ENCODE measurements at places on chromosomes 11 and 22. TPM values are rescaled to one million over a fixed set of nuclear protein-coding genes. Genes with fewer than 3 reads are reported as not detected.
A peak's percentile ranks its signal among the peaks of the same experiment; 100 is the strongest.

DNA sequence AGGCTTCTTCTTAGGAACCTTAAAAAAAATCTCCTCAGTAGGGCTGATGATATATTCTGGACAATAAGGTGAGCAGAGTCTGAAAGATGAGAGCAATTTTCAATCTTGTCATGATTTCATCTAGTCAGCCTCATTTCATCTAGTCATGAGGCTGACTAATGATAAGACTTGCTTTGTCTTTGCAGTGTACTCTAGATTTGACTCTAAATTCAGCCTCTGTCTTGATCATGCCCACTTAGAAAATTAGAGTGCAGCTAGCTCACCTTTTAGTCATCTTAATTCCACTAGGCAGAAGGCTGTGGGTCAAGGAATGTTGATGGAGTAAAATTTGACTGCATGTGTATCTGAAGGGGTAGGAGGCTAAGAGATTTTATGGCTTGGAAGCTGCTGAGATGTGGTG lies 5.5 kb downstream of the EHF start:
- DNase-seq, result no peak
- no peak overlapping the region for H3K27ac ChIP-seq
- H3K4me3 ChIP-seq, result no peak overlapping the region
- H3K36me3 ChIP-seq, result no peaks in the 10 kb centered on the region

The SGSM1 gene
- total RNA-seq, result not detected

DNA sequence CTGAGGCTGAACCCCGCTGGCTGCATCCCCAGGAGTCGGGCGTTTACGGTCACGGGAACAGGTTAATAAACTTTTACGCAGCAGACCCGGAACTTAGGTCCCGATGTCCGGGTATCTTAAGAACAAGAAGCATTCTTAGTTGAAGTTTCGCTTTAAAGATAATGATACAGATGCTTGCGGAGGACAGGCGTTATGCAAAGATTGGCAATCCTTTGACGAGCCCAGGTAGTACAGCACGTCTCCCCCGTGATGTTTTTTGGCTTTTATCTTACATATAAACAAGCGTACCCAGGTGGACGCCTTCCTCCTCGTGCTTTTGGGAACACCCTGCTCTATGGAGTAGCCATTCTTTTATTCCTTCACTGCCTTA lies 871 bp upstream of the TOLLIP start:
- H3K4me3 ChIP-seq, result peak overlapping the region; percentile 52
- H3K4me1 ChIP-seq, result peaks cover 3% of the 10 kb centered on the region
- H3K27me3 ChIP-seq, result no peaks in the 10 kb centered on the region
- peaks cover 2% of the 10 kb centered on the region for H3K36me3 ChIP-seq
- no peak for DNase-seq

- H3K27me3 ChIP-seq, result no peaks in the 10 kb centered on the region
- peaks cover 11% of the 10 kb centered on the region for H3K4me1 ChIP-seq
- H3K36me3 ChIP-seq, result peaks cover 19% of the 10 kb centered on the region
- no peak for DNase-seq
- no peak overlapping the region for H3K4me3 ChIP-seq
Measured at GRCh38 chr11:130876931-130877915, 39.1 kb downstream of the SNX19 start.

DNA sequence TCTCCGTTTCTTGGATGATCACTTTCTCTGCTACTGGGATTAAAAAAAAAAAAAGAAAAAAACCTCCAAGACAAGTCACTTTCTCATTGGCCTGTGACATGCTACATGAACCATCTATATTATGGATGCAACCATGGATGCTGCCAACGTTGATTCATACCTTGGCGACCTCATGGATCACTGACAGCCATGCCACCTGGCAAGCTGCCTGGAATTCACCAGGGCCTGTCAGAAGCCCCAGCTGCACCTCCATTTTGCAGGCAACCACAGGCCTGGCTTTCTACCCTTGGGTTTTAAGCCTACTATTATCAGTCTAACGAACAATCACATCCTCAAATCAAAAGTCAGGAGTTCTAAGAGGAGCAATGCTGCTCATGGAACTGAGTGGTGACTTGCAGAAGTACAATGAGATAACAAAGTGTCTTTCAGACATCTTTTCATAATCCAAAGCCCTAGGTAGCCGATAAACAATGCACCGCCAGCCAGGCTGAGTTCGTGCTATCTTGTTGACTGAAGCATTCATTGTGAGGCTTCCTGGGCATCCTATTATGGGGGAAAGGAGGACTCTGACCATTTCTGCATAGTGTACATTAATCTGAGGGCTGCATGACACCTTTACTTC lies 48.0 kb upstream of the CADM1 start:
- H3K27ac ChIP-seq, result no peak overlapping the region
- no peaks in the 10 kb centered on the region for H3K36me3 ChIP-seq
- no peaks in the 10 kb centered on the region for H3K4me1 ChIP-seq

- no peak overlapping the region for H3K4me3 ChIP-seq
- no peaks in the 10 kb centered on the region for H3K4me1 ChIP-seq
- no peak for DNase-seq
- H3K27ac ChIP-seq, result no peak overlapping the region
Measured at GRCh38 chr11:114827736-114828135, 149.4 kb downstream of the NXPE2 start.

The IGLL5 gene
- total RNA-seq, result not detected

GRCh38 chr11:82895437-82896091 lies 4.7 kb downstream of the PRCP start:
- no peaks in the 10 kb centered on the region for H3K36me3 ChIP-seq
- no peak overlapping the region for H3K27ac ChIP-seq
- H3K4me3 ChIP-seq, result no peak overlapping the region

GRCh38 chr22:37627545-37627944 lies 11.9 kb upstream of the SH3BP1 start:
- no peak for DNase-seq
- no peaks in the 10 kb centered on the region for H3K4me1 ChIP-seq
- H3K4me3 ChIP-seq, result no peak overlapping the region
- no peaks in the 10 kb centered on the region for H3K27me3 ChIP-seq
- H3K27ac ChIP-seq, result no peak overlapping the region
- H3K36me3 ChIP-seq, result peaks cover 21% of the 10 kb centered on the region

The KCNJ5 gene
- total RNA-seq, result 0.51 TPM

- DNase-seq, result peak; percentile 36
- peak overlapping the region; percentile 88 for H3K27ac ChIP-seq
- H3K36me3 ChIP-seq, result peaks cover 10% of the 10 kb centered on the region
- H3K4me1 ChIP-seq, result peaks cover 13% of the 10 kb centered on the region
Measured at GRCh38 chr11:62574363-62575071, 826 bp upstream of the EEF1G start.

- no peak overlapping the region for H3K27ac ChIP-seq
- no peaks in the 10 kb centered on the region for H3K27me3 ChIP-seq
- DNase-seq, result no peak
- H3K4me1 ChIP-seq, result no peaks in the 10 kb centered on the region
- H3K36me3 ChIP-seq, result no peaks in the 10 kb centered on the region
- no peak overlapping the region for H3K4me3 ChIP-seq
Measured at GRCh38 chr22:32824531-32825312, 23.2 kb downstream of the TIMP3 start.

DNA sequence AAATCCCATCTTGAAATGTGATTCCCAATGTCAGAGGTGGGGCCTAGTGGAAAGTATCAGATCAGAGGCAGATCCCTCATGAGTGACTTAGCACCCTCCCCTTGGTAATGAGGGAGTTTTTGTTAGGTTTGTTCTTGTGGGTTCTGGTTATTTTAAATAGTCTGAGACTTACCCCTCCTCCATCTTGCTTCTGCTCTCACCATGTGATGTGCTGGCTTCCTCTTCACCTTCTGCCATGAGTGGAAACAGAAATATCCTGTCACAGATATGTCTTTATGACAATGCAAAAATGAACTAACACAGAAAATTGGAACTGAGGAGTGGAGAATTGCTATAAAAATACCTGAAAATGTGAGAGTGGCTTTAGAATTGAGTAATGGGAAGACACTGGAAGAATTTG lies 33.1 kb downstream of the TMEM225 start:
- no peaks in the 10 kb centered on the region for H3K27me3 ChIP-seq
- no peak overlapping the region for H3K27ac ChIP-seq
- H3K4me3 ChIP-seq, result no peak overlapping the region
- no peaks in the 10 kb centered on the region for H3K36me3 ChIP-seq
- no peaks in the 10 kb centered on the region for H3K4me1 ChIP-seq

The HTR3A gene
- not detected for total RNA-seq

DNA sequence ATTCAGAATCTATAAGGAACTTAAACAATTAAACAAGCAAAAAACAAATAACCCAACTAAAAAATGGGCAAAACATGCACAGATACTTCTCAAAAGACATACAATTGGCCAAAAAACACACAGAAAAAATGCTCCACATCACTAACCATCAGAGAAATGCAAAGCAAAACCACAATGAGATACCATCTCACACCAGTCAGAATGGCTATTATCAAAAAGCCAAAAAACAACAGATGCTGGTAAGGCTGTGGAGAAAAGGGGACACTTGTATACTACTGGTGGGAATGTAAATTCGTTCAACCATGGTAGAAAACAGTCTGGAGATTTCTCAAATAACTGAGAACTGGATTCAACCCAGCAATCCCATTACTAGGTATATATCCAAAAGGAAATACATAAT lies 24.8 kb downstream of the ENTHD1 start:
- no peak overlapping the region for H3K27ac ChIP-seq
- H3K4me1 ChIP-seq, result no peaks in the 10 kb centered on the region
- DNase-seq, result peak; percentile 6
- H3K36me3 ChIP-seq, result no peaks in the 10 kb centered on the region

The GLB1L2 gene
- under 0.01 TPM for total RNA-seq

The CHST1 gene
- total RNA-seq, result under 0.01 TPM

Measured in fibroblast of lung (primary cell).